ENCODE measurements at places on chromosomes 5 and 9.

- DNase-seq: no peak
Observed at GRCh38 chr5:121105921-121106320, 641.8 kb downstream of the PRR16 start.

- no peak for DNase-seq
Observed at GRCh38 chr5:34660444-34660843, 4.3 kb downstream of the RAI14 start.

DNA sequence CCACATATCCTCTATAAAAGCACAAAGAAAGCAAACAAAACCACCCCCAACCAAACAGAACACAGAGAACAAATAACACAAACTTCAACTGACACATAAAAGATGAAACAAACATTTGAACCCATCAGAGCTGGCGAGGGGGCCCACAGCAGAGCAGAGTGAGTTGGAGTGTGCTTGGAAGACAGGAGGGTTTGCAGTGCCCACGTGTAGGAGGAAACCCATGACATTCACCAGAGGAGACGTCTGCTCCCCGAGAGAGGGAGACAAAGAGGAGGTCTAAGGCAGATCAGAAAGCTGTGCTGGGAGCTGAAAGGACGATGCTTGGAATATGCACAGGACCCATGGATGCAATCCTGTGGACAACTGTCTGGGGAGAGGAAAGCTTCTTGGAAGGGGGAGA, 27.0 kb downstream of the MRPL36 start:
- DNase-seq: no peak

DNA sequence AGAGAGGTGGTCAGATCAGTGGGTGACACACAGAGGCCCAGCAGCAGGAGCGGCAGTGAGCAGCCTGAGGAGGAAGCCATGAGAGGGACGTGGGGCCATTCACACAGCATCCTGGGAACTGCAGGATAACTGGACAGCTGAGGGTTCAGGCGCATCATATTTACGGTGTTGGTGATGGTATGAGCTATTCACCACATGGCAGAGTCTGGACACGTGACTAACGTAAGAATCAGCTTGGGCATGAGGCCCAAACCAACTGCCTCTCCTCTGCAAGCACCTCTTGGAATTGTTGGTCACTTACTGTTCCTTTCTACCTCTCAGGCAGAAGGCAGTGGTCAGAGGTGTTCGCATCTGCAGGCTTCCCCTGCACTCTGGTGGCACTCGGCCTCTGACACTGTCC, 141.1 kb downstream of the ENTREP1 start:
- no peak for DNase-seq

GRCh38 chr5:111859533-111860270, 102.7 kb upstream of the NREP start:
- no peak for DNase-seq

- DNase-seq: no peak
Observed at GRCh38 chr5:65611524-65611923, 12.6 kb downstream of the TRIM23 start.

- no peak for DNase-seq
Observed at GRCh38 chr9:78668148-78668832, 371.4 kb downstream of the PSAT1 start.
